ENCODE measurements at places on chromosomes 5 and 9. TPM values are rescaled to one million over a fixed set of nuclear protein-coding genes. Genes with fewer than 3 reads are reported as not detected.

The MXD3 gene
- total RNA-seq = 7.9 TPM

The CORO2A gene
- 1.1 TPM for total RNA-seq

The QRFP gene
- not detected for total RNA-seq

The EGR1 gene
- 64.1 TPM for total RNA-seq

The MYOT gene
- not detected for total RNA-seq

The PTPDC1 gene
- total RNA-seq = 5.8 TPM

The GPR150 gene
- total RNA-seq = 0.54 TPM

The DOCK8 gene
- 0.36 TPM for total RNA-seq

The SKIC3 gene
- 55.4 TPM for total RNA-seq

The TLR4 gene
- total RNA-seq = 29.8 TPM

The TMEM250 gene
- 46.7 TPM for total RNA-seq

The BTNL9 gene
- not detected for total RNA-seq

The TRIP13 gene
- 6.1 TPM for total RNA-seq

The PCDHGB7 gene
- total RNA-seq = 7.8 TPM

The PCDHA9 gene
- total RNA-seq = not detected

The NR6A1 gene
- 0.81 TPM for total RNA-seq

The JAKMIP2 gene
- total RNA-seq = not detected

The CDC25C gene
- 0.54 TPM for total RNA-seq

The TUT7 gene
- total RNA-seq = 16.6 TPM

The ORM2 gene
- not detected for total RNA-seq

The ELAVL2 gene
- total RNA-seq = not detected

The FYB1 gene
- total RNA-seq = not detected

The DAB2 gene
- 94.4 TPM for total RNA-seq

The LHX3 gene
- not detected for total RNA-seq

The FRMD3 gene
- total RNA-seq = 3.7 TPM

The PDZD2 gene
- 1.8 TPM for total RNA-seq

The TIFAB gene
- total RNA-seq = not detected

The FGD3 gene
- total RNA-seq = not detected

The CDH9 gene
- not detected for total RNA-seq

The AKNA gene
- total RNA-seq = 6.5 TPM

The SLC6A18 gene
- not detected for total RNA-seq

The DNM1 gene
- total RNA-seq = 0.54 TPM

The PCDHGA3 gene
- 2.0 TPM for total RNA-seq

The PPP2R2B gene
- not detected for total RNA-seq

The NME5 gene
- 1.9 TPM for total RNA-seq

The PKD2L2 gene
- total RNA-seq = not detected

The TAF11L13 gene
- not detected for total RNA-seq

The NKD2 gene
- total RNA-seq = 22.4 TPM

The BARHL1 gene
- not detected for total RNA-seq

The BNIP1 gene
- 14.8 TPM for total RNA-seq

The GGTA1 gene
- total RNA-seq = not detected

The CBY3 gene
- not detected for total RNA-seq

The PRLR gene
- total RNA-seq = not detected

The TAS2R1 gene
- total RNA-seq = not detected

The WHRN gene
- total RNA-seq = 1.8 TPM

The PSAT1 gene
- 182 TPM for total RNA-seq

The CTXN3 gene
- total RNA-seq = not detected

The FOXD4L6 gene
- total RNA-seq = not detected

The PCDHGB5 gene
- total RNA-seq = 21.7 TPM

The DROSHA gene
- total RNA-seq = 23.2 TPM

The RGMB gene
- 17.9 TPM for total RNA-seq

The SLC25A2 gene
- total RNA-seq = not detected

The RGS7BP gene
- total RNA-seq = 0.36 TPM

Measured in cardiac atrium fibroblast (primary cell).